CD4-positive, alpha-beta T cell treated with Interleukin-6 for 4 hours (primary cell): ENCODE measurements at places on chromosomes 7 and 10.

DNA sequence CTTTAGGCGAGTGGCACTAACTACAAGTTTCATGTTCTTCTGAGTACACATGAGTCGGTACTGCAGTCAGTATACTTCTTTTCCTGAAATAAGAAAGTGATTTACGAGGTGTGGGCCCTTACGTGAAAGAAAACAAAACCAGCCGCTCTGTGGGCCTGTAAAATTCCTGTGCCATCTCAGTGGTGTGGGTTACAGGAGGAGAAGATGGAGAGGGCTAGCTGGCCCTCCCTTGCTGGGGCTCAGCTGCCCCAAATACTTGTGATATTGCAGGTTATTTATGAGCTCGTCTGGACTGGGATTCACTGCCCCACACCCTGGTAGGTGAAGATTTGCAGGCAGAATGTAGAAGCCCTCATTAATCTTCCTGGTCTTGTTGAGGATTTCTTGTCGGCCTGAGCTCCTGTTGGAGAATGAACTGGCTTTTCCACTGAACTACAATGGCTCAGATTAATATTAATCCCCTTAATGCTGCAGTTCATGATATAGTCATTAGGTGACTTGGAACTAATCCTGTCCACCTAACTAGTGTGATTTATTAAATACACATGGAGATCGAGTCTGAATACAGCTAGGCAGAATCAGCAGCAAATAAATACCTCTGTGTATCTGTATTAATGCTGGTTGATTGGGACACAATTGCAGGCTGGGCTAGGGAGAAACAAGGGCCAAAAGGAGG, 68.0 kb downstream of the GBF1 start:
- no peak for DNase-seq

DNA sequence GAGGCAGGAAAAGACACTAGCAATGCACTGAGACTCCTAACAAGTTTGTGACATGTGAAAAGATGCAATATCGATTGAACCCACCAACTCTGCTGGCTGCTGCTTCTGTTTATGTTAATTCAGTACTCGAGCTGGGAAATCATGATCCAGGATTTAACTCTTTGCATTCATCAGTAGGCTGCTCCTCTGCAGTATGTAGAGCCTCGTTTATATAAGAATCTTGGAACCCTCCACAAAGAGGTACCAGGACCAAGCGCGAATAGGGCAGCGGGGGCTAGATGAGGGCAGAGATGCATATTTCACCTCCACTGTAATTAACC, 7.8 kb downstream of the PRKAG2 start:
- no peak for DNase-seq

- no peak for DNase-seq
Observed at GRCh38 chr10:125057158-125058001, 103.0 kb downstream of the CTBP2 start.

DNA sequence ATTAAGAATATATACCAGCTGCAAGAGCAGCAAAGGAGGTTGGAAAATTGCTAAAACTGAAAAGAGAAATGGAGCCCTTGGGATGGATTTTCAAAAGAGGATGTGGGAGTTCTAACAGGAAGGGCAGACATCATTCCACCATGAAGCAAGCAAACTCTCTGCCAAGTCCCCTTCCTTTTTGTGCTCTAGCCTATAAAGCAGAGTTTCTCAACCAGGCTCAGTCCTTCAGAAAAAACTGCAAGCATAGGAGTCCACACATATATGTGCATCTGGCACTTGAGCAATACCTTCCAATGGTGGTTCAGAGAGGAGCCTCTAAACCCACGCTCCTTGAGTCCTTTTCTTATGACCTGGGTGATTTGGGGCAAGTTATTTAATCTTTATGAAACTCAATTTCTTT, 98.6 kb upstream of the MKX start:
- DNase-seq: no peak

DNA sequence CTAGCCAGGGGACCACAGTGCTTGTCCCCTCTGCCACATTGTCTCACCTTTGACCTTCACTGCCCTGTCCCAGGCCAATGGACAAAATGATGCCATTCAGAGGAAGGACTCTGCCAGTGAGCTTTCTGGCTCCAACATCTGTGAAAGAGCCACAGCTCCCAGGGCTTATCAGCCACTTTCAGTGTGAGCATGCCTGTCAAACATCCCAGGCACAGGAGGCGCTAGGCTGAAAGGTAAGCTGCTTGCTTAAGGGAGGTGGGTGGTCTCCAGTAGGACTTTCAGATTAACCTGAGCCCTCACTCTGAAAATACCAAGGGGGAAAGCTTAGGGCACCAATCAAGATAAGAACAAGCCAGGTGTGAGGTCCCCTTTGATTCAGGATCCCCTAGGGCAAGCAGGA, 59.8 kb upstream of the GDF10 start:
- DNase-seq: no peak

DNA sequence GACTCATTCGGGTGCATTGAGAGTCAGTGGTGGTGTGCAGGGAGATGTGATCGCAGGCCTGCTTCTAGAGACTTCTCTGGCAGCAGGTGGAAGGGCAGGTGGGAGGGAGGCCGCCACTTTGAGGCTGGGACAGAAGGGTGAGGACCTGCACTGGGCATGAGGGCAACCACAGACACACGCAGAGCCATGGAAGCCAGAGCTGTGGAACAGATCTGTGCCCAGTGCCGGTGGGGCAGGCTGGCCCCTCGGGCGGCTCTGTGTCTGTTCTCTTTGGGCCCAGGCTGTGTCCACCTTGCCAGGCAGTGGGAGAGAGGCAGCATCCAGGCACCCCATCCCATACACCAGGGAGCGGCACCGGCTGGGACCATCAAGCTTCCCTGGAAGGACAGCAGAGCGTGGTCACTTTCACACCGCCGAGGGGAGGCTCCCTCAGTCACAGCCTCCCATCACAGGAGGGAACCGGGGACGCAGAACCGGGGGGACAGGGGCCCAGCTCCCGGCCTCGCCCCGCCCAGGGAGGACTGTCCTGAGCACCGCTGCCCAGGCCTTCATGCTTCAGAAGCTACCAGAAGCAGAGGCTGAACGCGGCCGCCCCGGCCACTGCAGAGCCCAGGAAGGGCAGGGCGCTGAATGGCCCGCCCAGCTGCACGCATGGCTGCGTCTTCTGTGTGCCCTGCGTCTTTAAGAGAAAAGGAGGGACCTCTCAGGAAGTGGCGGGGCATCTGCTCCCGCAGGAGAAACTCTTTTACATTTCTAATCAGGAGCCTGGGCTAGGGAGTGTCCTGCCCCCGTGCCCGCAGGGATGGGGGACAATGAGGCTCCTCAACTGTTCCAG, 32.1 kb downstream of the EN2 start:
- DNase-seq: no peak

DNA sequence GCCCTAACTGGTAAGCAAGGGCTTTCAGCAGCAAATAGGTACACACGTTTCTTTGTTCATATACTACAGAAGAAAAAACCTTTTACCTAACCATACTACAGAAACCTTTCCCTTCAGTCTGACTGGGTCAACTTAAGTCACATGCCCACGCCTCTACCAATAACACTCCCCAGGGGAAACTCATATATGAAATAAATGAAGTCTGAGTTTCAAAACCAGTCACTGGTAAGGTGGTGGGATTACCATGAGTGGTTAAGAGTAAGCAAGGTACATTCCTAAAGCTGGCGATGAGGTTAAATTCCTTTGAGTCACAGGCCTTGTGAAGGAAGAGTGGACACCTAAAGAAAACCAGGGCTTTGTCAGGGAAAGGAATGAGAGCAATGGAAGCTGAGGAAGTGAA, 21.4 kb upstream of the KIF20B start:
- DNase-seq: no peak

GRCh38 chr10:30384701-30385201, 35.7 kb upstream of the MTPAP start:
- no peak for DNase-seq

GRCh38 chr10:71259815-71260501, 47.6 kb downstream of the UNC5B start:
- DNase-seq: no peak

DNA sequence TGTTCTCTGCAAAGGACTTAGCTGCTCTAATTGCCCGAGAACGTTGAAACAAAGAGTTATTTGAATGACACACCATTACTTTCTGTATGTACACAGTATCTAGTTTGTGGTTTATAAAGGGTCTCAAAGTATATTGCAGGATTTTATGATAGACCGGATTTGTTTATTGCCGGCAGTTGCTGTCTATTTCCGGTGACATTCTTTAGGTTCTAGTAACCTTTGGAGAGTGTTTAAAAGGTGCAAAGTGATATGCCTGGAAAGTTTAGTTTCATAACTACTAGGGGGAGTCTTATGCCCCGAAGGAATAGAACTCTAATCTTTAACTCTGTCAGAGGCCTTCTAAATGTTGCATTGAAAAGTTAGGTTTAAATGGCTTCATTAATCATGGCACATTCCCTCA, 63.8 kb downstream of the PAPSS2 start:
- DNase-seq: no peak

DNA sequence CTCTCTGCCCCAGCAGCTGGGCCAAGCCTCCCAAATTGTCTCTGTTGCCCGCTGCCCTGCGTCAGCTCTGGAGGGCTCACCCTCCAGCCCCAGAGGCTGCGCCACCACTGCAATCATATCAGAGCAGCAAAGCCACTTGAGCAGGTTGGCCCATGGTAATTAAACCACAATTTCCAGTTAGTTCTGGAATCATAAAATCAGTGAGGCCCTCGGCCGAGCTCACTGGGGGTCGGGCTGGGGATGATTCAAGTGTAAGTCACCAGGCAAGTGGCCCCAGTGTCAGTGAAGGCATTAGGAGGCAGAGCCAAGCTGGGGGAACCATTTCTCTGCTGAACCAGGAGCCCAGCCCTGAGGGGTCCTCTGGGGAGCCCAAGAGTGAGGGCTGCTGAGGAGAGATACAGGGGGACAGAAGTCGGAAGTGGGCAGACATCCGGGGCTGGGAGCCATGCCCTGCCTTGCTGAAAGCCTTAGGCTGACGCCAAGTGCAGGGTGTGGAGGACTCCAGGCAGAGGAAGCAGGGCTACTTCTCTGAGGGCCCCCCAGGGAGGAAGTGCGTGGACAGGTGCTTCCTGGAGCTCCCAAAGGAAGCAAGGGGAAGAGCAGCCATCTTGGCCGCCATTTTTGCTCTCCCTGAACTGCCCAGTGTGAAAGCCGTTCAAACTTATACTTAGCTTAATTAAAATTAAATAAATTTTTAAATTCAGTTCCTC, 29.5 kb upstream of the SLC29A3 start:
- no peak for DNase-seq

DNA sequence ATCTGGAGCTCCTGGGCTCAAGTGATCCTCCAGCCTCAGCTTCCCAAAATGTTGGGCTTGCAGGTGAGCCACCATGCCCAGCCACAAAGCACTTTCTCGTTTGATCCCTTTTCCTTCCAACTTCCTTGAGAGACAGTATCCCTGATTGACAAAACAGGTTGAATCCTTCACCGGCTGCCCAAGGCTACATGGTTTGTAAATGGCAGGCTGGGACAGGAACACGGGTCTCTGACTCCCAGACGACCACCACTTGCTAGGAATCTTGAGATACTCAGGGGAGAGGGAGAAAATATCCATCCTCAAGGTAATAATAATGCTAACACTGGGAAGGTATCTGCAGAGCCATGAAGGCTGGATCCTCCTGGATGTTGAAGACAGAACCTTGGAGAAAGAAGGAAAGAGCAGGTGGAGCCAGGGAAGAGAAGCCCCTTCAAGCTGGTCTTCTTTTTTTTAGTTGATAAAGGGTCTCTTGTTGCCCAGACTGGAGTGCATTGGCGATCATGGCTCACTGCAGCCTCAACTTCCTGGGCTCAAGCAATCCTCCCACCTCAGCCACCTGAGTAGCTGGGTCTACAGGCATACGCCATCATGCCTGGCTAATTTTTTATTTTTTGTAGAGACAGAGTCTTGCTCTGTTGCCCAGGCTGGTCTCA, 19.8 kb downstream of the MMRN2 start:
- no peak for DNase-seq

GRCh38 chr10:25327273-25327672, 152.5 kb downstream of the GPR158 start:
- no peak for DNase-seq

DNA sequence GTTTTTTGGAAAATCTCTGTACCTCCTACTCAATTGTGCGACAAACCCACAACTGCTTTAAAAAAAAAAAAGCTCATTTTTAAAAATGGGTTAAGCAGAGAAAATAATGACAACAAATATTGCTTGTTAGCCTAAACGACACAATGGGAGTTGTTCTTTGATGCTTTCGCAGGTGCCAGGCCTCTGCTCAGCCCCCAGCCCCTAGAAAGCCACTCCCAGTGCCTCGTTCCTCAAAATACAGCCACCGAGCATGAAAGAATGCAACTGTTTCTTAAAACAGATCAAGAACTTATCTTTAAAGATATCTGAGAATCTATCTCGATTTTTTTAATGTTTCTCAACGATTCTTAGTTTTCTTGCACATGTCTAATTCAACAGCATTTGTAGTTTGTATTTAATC, 85.2 kb upstream of the PFKP start:
- DNase-seq: no peak

- no peak for DNase-seq
Observed at GRCh38 chr10:9789996-9790395, 1227.7 kb upstream of the CELF2 start.

- no peak for DNase-seq
Observed at GRCh38 chr7:94289071-94289470, 105.6 kb upstream of the COL1A2 start.

- DNase-seq: no peak
Observed at GRCh38 chr10:1309617-1310270, 253.6 kb downstream of the WDR37 start.

DNA sequence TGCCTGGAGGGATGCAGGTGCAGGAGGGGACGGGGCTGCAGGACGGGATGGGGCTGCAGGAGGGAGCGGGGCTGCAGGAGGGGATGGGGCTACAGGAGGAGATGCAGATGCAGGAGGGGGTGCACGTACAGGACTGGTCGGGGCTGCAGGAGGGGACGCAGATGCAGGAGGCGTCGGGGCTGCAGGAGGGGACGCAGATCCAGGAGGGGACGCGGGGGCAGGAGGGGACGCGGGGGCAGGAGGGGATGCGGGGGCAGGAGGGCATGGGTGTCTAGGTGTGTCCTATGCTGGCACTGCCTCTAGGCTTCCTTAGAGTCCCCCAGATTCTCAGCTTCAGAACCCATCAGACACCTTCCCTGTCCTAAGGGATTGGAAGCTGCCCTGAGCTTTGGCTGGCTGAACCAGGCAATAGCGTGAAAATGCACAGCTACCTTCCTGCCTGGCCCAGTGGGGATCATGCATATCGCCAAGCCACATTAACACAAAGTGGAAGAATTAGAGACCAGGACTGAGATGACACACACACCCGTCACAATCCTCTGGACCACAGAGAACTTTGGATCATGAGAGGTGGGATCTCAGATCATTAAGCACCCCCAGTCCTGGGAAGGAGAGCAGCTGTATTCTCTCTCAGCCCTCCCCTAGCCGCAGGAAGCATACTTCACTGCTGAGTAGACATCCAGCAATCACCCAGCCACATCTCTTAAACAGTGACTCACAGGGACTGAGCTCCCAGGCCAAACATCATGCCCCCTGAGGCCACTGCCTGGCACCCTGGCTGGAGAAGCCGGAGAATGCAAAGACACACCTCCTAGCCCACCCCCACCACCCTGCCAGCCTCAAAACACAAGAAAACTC, 67.3 kb downstream of the VWA2 start:
- no peak for DNase-seq

GRCh38 chr10:132551093-132551807, 13.7 kb downstream of the INPP5A start:
- DNase-seq: peak; percentile 57

GRCh38 chr7:129066290-129067131, 11.6 kb upstream of the TNPO3 start:
- DNase-seq: no peak

GRCh38 chr10:7538970-7539654, 127.7 kb downstream of the ITIH5 start:
- DNase-seq: no peak

GRCh38 chr7:30321882-30322192, 37.4 kb downstream of the ZNRF2 start:
- no peak for DNase-seq
